ENCODE measurements at places on chromosomes 12 and 14.

DNA sequence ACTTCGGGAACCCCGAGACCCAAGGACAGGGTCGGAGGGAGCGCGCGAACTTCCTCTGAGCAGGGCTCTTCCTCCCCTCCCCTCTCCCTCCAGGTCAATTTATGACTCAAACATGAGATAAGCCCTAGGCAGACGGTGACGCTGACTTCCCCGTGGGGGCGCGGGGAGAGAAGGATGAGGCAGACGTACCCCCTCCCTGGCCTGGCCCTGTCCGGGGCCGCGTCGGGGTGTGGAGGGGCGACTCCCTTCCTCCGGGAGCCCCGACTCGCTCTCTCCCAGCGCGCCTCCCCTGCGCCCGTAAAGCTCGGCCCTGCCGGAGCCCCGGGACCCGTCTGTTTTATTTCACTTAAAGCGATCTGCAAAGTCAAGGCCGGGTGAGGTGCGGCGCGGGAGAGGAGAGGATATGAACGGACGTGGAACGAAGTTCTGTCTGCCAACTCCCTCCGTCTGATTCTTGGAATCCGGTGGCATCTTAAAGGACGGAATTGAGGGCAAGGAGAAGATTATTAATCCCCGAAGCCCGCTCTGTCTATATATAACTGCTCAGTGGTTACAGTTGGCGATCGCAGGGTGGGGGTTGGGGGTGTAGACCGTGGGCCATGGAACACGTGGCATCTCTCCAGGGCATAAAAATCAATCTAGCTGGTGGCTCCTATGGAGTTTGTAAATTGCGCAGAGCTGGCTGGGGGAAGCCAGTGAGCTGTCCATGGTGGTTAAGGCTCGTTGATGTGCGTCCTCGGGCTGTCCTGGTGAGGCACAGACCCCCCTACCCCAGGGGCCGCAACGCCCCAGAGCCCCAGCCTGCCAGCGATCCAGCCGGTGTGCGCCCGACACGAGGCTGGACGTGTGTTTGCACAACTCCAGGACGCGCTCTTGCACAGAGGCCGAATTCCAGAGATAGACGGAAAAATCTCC, 2.9 kb upstream of the PTHLH start:
- no peak for DNase-seq

GRCh38 chr12:52258335-52258901, 16.0 kb upstream of the KRT86 start:
- no peak for DNase-seq

GRCh38 chr12:115973066-115973465, 304.4 kb downstream of the MED13L start:
- no peak for DNase-seq

DNA sequence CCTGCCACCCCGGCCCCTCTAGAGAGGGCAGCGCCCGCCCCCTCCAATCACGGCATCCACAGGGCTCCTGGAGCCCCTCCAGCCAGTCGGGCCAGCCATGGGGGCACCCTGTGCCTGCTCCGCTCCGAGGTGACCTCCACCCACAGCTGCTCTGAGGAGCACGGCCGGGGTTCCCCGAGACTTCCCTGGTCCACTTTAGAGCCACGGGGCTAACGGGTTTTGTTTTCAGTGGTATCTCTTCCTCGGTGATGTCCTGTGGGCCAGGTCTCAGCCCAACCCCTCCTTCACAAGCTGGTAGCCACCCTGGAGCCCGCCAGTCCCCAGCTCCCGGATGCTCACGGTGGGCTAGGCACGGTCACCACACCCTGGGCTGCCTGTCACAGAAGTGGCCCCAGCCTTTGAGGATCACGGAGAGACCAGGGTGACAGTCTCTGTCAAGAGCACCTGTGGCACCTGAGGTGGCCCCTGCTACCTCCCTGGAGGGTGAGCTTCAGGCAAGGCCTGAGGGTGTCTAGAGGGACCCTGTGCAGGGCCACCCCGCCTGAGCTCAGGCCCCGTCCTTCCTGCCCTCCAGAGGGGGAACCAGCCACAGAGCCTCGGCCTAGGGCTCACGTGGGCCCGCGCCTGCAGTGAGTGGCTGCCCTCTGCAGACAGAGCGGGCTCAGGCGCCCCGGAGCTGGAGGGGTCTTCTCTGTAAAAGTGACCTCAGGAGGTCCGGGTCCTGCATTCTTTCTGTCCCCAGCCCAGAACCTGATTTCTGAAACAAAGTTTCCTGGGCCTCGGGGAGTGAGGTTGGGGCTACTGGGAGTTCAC, 146.0 kb upstream of the C14orf180 start:
- no peak for DNase-seq

- DNase-seq = no peak
Observed at GRCh38 chr12:26843311-26843710, 10.3 kb upstream of the ITPR2 start.

GRCh38 chr12:108602209-108602705, 4.4 kb upstream of the TMEM119 start:
- no peak for DNase-seq

DNA sequence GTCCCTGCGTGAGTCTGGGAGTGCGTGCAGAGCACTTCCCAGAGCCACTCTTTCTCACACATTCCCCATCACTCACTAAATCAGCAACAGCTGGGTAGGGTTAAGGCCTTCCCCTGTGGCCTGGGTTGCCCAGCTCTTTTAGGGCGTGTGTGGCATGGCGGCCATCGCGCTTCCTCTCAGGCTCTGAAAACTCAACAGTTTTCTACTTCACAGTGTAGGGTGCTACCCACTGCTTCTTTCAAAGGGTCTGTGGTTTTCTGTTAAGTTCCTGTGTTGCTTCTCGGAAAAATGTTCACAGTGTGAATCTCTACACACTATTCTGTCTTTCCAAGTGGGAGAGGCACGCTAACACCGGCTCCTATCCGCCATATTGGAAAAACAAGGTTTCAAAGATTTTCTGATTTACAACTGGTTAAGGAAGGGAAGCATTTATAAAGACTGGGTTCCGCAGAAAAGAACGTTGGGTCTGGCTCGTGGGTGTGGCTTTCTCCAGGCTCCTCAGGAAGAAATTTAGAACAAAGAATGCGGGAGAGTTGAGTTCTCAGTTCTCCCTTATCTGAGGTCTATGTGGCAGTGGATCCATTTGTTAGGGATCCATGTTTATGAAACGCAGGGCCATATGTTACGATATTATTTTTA, 34.9 kb upstream of the AEBP2 start:
- no peak for DNase-seq

GRCh38 chr12:108845696-108846095, 11.7 kb downstream of the SSH1 start:
- DNase-seq = no peak

- no peak for DNase-seq
Observed at GRCh38 chr14:86639666-86640065, 1109.7 kb downstream of the FLRT2 start.

GRCh38 chr12:133135747-133136146, 5.3 kb downstream of the ZNF10 start:
- no peak for DNase-seq

- no peak for DNase-seq
Observed at GRCh38 chr12:119940897-119941296, 48.1 kb upstream of the BICDL1 start.

DNA sequence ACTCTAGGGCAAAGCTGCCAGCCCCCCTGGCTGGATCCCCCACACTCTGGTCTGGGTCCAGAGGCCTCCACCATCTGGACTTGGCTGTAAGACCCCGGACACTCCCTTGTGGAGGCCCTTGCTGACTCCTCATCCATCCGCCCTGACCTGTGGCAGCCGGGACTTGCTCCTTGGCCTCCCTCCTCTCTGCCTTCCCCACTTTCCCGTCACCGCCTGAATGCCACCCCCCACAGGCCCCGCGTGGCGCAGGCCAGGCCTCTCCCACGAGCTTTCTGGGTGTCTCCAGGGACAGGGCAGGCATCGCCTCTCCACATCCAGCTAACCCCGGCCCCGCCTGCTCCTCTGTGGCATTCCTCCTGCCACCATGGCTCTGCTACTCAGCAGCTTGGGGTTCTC, 14.1 kb downstream of the JAG2 start:
- no peak for DNase-seq

DNA sequence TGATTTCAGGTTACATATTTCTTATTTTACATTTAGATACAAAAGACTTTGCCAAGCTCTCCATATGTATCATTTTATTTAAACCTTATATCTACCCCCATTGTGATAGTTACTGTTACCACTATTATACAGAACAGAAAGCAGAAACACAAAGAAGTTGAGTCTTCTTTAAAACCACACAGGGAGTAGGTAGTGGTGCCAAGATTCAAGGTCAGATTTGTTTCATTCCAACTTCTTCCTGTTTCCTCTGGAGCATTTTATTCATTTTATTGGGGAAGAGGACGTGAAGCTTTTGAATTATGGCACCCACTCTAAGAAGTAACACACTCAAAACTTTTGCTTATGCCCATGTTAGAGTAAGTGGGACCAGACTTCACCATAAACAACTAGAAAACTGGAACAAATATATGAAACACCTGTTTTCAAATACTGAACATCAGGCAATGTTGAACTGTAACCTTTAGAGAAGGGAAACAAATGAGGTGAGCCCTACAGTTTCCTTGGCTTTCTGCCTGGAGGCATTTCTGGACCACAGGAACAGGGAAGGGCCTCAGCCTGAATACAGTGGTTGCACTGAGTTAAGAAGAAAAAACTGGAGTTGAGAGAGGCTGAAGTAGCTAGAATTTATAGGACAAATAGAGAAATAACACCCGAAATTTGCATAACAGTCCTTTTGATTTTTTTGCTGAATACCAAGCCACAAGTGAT, 160.4 kb upstream of the SSTR1 start:
- DNase-seq = no peak

- DNase-seq = no peak
Observed at GRCh38 chr14:102943979-102944378, 21.5 kb downstream of the AMN start.

DNA sequence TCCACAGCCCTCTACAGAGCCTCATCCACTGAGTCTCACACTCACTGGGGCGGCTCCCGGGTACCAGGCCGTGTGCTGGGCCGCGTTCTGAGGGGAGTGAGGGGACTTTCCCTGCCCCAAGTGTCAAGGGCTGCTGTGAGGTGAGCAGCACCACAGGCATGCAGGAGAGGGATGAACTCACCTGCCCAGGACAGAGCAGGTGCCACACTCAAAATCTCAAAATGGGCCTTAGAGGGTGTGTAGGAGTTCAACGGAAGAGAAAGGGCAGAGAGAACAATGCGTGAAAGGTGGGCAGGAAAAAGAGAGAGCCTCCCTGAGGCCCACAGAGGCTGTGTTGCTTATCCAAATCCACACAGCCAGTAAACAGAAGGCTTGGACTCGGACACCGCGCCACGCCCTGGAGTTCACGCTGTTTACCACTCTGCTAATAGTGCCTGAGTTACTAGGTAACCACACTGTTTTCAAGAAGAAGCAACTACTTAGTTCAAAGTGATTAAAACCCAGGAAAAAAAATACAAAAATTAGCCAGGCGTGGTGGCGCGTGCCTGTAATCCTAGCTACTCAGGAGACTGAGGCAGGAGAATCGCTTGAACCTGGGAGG, 32.7 kb downstream of the TSPAN11 start:
- DNase-seq = no peak

DNA sequence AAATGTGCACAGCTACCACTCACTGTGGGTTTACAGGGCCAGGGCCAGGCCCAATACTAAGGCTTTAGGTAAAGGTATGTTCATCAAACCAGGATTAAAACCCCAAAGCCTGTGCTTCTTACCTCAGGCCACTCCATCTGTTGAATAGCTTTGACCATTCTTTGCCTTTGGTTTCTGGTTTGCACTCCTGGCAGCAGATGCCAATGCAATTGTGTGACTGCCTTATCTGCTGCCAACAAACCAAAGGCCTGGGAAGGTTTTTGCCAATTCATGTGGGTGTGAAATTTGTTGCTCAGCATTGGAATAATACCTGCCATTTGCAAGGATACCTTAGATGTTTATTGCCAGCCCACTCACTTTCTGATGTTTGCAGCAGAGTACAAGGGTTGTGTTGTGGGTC, 221.6 kb downstream of the C12orf75 start:
- no peak for DNase-seq

- DNase-seq = no peak
Observed at GRCh38 chr14:82850576-82850975, 1316.9 kb upstream of the SEL1L start.

- no peak for DNase-seq
Observed at GRCh38 chr12:124094733-124095132, 121.7 kb downstream of the ZNF664 start.

DNA sequence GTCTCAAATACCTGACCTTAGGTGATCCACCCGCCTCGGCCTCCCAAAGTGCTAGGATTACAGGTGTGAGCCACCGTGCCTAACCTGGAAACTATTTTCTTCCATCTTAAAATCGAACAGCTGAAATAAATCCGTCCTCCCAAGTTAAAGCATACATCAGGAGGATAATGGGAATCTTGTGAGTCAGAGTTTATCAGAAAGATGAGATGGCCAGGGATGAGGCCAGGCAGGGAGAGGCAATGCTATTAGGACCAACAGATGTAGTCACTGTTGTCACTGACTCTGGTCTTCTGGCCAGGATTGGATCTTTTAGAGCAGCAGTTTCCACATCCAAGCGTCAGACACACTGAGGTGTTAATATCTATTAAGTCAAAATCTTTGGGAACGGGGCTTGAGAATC, 61.7 kb upstream of the USP44 start:
- no peak for DNase-seq

DNA sequence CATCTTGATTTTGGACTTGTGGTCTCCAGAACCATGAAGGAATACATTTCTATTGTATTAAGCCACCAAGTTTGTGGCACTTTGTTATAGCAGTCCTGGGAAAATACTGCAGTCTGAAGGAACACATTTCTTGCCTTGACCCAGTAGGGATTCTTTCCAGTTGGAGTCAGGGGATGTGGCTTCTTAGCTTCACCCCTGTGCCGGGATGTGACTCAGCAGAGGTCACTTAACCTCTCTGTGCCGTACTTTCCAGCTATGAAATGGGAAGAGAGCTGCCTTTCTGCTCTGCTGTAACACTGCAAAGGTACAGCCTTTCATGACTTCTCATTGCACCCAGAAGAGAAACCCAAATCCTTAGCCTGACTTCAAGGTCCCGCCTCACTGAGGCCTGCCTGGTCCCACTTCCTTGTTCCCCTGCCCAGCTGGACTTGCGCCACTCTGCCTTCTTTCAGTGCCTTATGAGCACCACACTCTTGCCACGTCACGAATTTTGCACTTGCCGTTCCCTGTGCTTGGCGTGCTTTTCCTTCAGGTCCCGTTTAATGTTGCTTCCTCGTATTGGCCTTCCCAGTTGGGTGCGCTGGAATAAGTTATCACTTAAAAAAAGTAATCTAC, 24.2 kb downstream of the CHST11 start:
- DNase-seq = no peak

DNA sequence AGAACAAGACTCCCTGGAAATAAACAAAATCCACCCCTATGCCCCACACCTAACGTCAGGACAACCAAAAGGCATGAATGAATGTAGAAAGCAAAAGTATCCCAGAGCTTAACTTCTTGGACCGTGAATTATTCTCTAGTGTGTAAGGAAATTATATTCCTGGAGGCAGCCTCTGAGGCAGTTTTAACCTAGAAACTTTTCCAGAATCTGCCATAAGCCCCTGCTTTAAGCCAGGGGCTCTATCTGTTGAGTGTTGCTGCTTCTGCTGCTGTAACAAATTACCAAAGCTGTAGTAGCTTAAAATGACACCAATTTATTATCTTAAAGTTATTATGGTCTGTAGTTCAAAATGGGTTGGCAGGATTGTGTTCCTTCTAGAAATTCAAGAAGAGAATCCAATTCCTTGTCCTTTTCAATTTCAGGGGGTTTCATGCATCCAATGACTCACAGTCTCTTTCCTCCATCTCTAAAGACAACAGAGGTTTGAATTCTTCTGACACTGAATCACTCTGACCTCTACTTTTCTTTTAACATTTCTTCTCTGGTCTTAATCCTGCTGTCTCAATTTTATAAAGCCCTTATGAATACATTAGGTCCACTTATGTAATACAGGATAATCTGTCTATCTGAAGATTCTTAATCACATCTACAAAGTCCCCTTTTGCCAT, 242.7 kb downstream of the ATXN7L3B start:
- DNase-seq = no peak

- DNase-seq = no peak
Observed at GRCh38 chr12:40834321-40834720, 142.1 kb downstream of the CNTN1 start.
